ENCODE measurements at places on chromosomes 7 and 10. TPM values are rescaled to one million over a fixed set of nuclear protein-coding genes. Genes with fewer than 3 reads are reported as not detected.

Gene HOXA7
- not detected for total RNA-seq

- no peak for DNase-seq
Observed at GRCh38 chr10:95963202-95963990, 55.6 kb downstream of the CC2D2B start.

Gene ERLIN1
- total RNA-seq: 53.6 TPM

DNA sequence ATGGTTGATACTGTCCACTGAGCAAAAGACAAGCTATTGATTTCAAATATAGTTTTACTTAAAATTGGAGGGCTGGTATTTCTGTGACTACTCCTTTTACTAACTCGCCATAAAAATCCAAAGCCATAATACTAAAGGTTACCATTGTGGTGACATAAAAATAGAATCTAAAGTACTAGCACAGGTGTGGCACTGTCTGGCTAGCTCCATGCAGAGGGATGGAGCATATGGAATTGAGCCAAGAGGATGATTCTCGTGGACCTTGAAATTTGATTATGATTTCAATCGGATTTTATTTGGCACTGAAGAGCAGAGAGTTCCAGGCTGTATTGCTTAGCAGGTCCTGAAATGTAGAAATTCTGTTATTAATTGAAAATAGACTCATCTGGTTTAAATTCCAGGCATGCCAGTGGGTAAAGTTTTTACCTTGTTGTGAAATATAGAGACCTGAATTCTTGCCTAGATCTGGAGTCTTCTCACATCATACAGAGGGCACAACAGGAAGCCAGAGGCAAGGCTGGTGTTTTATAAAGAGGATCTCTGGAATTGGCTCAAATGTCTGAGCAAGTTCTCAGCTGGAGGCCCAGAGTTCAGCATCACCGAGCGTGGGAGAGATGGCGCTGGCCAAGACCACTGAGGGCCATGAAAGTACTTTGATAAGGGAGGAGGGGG, 29.9 kb upstream of the DLD start:
- peak; percentile 32 for DNase-seq

DNA sequence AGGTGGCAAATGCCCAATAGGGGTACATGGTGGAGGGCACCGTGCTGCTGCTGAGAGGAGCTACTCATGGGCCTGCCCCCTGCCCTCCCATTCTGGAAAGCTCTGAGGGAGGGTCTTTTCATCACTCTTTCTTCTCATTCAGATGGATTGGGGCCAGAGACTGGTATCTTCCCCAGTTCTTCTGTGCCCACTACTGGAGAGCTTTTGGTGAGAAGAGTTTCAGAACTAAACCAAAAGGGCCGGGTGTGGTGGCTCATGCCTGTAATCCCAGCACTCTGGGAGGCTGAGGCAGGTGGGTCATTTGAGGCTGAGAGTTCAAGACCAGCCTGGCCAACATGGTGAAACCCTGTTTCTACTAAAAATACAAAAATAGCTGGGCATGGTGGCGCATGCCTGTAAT, 12.5 kb downstream of the ADRA2A start:
- no peak for DNase-seq

- no peak for DNase-seq
Observed at GRCh38 chr10:16016688-16017087, 156.4 kb upstream of the MINDY3 start.

GRCh38 chr7:85750454-85750949, 563.6 kb upstream of the SEMA3D start:
- DNase-seq: peak; percentile 40

- no peak for DNase-seq
Observed at GRCh38 chr10:32366588-32366987, 19.6 kb upstream of the EPC1 start.

Gene LRRTM3
- total RNA-seq: under 0.01 TPM

DNA sequence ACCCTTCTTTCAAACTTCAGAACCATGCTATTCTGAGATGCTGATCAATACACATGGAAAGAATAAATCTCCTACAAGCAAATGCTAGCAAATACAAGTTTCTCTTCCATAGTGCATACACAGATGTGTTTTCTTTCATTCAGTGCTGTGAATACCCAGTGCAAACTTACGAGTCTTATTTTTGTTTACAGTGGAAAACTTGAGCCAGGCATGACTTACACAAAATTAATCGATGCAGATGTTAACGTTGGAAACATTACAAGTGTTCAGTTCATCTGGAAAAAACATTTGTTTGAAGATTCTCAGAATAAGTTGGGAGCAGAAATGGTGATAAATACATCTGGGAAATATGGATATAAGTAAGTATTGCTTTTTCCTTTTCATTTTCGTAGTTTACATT, 48.8 kb downstream of the PNLIPRP3 start:
- no peak for DNase-seq

Gene PMPCB
- total RNA-seq: 67.4 TPM

DNA sequence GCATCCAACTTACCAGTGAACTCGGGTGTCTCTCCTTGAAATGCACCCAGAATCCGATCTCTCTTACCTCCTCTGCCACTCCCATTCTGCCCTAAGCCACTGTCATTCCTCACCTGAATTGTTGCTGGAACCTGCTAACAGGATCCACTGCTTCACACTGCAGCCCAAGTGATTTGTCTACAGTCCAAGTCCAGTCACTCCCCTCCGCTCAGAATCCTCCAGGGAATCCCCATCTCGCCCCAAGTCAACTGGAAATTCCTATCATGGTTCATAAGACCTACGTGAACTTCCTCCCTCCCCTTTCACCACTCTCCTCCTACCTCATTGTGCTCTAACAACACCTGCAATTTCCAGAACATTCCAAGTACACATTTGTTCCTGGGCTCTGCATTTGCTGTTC, 91.3 kb downstream of the SCRN1 start:
- DNase-seq: no peak

- DNase-seq: no peak
Observed at GRCh38 chr10:77545585-77545984, 92.0 kb downstream of the KCNMA1 start.

DNA sequence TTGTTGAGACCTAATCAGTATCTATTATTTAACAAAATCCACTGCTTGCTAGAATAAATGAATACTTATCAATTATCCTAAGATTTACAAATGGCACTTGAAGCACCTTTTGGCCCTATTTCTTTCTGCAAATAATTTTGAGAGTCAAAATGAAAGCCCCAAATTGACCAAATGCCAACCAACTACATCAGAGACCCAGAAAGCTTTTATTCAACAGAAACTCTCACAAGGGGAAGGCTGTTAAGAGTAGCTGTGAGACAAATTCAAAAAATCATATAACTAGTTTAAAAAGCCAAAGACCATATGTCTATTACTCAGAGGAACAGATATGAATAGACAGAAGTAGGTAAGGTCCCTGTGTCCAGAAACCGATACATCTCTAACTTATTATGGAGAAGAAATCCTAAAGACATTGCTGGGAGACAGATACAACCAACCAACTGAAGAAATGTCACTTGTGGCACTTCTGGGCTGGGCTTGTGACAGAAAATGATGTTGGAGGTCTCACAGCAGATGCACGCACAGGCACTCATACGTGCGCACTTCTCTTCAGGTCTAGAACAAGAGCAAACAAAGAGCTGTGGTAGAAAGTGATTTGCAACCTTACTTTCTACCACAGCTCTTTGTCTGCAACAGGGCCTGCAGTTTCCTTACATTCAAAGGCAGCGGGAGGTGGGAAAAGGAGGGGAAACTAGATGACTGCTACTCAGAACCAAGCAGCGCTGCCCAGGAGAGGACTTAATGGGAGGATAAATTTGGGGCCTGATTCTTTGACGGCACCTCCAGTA, 58.6 kb upstream of the KCNIP2 start:
- no peak for DNase-seq

GRCh38 chr10:18158773-18159265, 18.6 kb downstream of the CACNB2 start:
- peak; percentile 83 for DNase-seq

- no peak for DNase-seq
Observed at GRCh38 chr10:132471484-132471883, 66.1 kb upstream of the INPP5A start.

GRCh38 chr10:122815458-122815857, 30.2 kb downstream of the CUZD1 start:
- DNase-seq: no peak

DNA sequence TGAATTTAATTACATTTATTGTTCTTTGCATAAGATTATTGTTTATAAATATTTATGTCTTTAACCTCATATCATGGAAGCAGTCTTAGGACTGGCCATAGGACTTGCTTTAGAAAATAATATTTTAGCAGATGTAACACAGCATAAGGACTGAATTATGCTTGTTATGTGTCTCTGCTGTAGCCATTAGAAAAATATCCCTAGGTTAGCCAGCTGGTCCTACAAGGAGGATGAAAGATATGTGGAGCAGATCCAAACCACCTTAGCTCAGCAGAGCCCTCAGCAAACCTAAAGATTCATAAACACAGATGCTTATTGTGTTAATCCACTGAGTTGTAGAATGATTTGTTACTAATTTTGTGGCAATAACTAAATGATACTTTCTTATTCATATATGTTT, 166.0 kb upstream of the COL1A2 start:
- peak; percentile 28 for DNase-seq

Gene COPS6
- 83.7 TPM for total RNA-seq

DNA sequence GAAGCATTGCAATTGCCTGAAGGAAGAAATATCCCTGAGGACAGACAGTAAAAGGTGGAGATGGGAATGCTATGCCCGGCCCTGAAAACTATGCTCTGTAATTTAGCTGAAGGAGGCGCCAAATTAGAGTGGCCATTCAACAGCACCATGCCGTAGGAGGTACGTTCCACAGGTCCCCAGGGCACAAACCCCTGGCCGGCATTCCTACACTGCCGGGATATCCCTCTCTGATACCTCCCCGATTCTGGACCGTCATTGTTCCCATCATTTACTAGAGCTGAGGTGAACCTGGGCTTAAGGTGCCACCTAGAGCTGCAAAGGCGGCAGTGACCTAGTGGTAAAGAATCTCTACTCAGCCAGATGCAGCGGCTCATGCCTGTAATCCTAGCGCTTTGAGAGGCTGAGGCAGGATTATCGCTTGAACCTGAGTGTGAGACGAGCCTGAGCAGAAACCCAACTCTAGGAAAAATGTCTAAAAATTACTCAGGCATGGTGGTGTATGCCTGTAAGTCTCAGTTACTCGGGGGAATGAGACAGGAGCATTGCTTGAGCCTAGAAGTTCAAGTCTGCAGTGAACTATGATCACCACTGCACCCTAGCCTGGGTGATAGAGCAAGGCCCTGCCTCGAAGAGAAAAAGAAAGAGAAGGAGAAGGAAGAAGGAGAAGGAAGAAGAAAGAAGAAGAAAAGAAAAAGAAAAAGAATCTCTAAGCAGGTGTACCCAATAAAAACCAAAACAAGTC, 53.0 kb upstream of the TNKS2 start:
- DNase-seq: peak; percentile 42

GRCh38 chr10:7705341-7705740, 2.2 kb downstream of the ITIH2 start:
- no peak for DNase-seq

Gene ASIC3
- total RNA-seq: not detected

- DNase-seq: no peak
Observed at GRCh38 chr10:27745732-27746396, at the start of gene MKX. TSS of gene MKX (minus strand) at chr10:27745819. CDS start at chr10:27743415, 2,404 bp downstream.

DNA sequence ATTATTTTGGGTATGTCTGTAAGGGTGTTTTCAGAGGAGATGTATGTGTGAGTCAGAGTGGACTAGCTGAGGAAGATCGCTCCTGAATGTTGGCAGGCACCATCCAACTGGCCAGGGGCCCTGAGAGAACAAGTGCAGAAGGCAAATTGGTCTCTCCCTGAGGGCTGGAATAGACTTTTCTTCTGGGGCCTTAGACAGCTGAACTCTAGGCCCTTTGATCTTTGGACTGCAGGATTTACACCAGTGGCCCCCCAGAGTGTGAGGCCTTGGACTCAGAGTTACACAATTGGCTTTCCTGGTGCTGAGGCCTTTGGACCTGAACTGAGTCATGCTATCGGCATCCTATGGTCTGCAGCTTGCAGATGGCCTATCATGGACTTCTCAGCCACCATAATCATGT, 217.2 kb downstream of the REEP3 start:
- DNase-seq: peak; percentile 54

DNA sequence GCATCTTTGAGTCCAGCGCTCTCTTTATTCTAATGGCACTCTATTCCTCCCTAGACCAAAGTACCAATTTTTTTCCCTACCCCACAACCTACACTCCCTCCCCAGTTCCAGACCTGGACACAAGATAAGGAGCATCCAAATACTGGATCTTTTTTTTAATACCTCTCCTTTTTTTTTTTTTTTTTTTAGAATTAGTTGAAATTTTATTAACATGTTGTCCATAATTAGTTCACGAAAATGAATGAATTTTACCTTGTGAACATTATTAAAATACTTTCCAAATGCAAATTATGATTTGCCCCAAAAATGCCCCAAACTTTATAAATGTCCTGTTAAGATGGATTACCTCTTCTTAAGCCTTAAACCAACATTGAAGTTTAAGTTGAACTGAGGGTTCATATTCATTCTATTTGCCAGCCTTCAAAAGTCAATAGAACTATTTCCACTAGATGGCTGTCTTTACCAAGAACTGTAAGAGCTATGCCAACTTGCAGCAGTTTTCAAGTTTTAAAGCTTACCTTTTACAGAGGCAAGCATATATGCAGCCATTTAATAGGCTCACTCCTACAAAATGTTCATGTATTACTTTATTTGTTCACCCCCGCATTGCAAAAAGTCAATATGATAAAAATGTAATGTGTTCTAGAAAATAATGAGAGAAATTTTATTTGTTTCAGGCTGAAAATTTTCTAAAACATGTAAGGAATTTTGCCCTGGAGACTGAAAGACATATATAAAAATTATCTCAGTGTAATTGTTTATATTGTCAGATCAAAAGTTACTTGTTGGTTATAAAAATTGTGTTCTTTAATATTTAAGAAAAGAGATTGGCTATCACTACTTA, 39.7 kb upstream of the TNKS2 start:
- DNase-seq: peak; percentile 81

DNA sequence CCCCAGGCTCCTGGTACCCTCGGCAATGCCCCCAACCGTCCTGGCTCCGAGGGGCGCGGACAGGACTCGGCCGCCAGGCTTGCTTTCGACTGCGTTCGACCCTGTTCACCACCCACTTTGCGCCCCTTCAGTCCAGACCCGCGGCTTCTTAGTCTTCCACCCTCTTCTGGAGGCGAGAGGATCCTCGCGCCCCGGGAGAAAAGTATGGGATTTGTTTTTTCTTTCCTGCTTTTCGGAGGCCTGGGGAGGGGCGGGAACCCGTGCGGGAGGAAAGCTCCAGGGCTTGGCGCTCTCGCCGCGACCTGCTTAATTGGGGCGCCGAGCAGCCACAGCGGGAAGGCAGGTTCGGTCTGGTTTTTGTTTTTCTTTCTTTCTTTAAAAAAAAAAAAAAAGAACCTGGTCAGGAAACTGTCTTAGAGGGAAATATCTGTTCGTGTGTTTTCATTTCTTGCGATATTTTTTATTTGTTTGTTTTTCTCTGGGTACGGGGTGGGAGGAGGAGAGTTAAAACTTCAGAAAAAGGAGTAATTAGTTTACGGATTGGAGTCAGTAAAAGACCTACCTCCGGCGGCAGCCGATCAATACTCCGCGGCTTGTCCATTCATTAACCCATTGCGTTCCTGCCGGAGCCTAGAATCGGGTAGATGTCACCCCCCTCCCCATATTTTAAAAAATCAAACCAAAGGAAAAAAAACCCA, 1.6 kb downstream of the EMX2 start:
- DNase-seq: no peak

Gene LBX1
- 0.08 TPM for total RNA-seq

All from fibroblast of the aortic adventitia (primary cell).